ENCODE measurements at places on chromosomes 6 and 20.
A peak's percentile ranks its signal among the peaks of the same experiment; 100 is the strongest.

- no peak for DNase-seq
These were observed 4.7 kb upstream of the LY86 start for GRCh38 chr6:6583836-6584235.

DNA sequence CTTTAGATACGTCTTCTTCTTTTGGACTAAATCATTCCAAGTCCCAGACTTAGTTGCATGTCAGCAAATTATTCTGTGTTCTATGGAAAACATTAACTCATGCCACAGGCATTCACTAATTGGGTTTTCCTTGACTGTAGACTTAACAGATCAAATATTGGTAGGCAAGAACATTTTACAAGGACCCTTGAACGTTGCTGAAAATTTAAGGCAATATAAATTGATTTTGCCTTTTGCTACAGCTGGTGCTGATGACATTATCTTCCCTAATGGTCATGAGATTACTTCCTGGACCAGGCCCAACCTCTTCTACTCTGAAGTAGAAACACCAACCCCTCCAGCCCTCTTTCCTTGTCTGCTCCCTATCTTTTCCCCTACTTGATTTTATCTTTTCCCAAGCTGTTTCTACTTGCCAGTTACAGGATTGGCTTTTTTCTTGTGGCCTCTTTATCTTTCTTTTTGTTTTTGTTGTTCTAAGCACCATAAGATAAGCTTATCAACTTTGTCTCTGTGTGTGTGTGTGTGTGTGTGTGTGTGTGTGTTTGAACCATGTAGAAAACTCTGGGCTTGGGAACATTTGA, 514.0 kb upstream of the SOX4 start:
- no peak for DNase-seq

DNA sequence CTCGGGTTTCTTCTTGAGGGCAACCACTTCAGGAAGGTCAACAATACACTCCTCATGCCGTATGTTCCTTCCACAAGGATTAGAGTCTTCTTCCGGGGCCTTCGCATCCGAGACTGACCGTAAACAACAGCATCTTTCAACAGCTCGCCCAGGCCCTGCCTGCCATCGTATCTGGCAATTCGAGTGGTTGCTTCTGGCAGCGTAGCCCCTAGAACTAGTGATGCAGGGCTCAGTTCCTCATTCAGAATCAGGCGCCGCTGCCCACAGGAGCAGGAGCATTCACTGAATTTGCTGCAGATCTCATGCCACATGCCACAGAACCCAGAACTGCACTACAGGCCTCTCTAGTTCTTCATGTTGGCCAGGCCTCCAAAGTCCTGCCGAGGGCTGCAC, 59.0 kb upstream of the AFDN start:
- DNase-seq: no peak

- peak; percentile 37 for DNase-seq
These were observed 13.7 kb downstream of the BCL2L1 start for GRCh38 chr20:31708736-31709534.

GRCh38 chr20:33819456-33819855, 8.3 kb downstream of the CHMP4B start:
- no peak for DNase-seq

DNA sequence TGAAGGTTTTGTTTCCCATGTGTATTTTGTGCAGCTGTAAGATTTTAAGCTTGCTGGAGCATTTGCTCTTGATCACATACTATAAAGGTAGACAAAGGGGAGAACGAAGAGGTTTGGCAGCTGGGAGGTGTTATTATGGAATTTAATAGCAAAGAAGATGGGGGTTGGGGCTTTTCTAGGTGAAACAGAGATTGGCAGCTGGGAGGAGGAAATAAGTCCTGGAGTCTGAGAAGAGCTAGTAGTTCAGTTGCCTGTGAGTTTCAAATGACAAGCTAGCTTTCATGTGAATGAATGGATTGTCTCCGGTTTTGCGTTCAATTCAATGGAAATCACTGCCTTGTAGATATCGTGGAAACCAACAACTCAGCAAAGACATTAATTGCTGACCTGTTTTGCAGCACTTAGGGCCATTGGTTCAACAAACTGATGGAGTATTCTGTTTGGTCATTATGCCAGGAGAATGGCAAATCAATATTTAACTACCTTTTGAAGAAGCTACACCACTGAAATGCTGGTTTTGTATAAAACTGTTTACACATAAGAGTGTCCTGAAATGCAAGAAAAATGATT, 38.1 kb upstream of the FLRT3 start:
- DNase-seq: no peak

- no peak for DNase-seq
These were observed 110.1 kb upstream of the PTPN1 start for GRCh38 chr20:50399917-50400704.

GRCh38 chr6:69948479-69949114, 82.2 kb downstream of the COL19A1 start:
- no peak for DNase-seq

DNA sequence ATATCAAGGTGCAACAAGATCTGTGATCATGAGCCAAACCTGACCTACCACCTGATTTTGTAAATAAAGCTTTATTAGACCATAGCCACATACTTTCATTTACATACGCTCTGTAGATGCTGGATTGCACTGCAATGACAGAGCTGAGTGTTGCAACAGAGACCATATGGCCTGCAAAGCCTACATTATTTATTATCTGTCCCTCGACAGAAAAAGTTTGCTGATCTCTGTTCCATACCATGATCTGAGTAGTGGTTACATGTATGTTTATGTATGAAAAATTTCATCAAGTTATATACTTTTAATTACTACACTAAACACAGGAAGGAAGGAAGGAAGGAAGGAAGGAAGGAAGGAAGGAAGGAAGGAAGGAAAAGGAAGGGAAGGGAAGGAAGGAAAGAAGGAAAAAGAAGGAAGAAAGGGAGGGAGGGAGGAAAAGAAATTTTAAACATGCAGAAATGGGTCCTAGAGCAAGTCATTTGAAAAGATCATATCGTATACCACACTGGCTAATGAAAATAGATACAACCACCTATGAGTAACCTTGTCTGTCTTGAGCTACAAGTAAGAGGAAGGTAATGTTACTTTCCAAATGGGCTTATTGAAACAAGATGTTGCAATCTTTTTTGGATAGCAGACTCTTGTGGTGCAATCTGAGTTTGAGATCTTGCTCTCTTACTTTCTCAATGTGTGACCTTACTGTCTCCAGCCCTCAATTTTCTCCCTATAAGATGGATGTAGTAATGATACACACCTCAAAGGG, 441.0 kb downstream of the KIF16B start:
- no peak for DNase-seq

DNA sequence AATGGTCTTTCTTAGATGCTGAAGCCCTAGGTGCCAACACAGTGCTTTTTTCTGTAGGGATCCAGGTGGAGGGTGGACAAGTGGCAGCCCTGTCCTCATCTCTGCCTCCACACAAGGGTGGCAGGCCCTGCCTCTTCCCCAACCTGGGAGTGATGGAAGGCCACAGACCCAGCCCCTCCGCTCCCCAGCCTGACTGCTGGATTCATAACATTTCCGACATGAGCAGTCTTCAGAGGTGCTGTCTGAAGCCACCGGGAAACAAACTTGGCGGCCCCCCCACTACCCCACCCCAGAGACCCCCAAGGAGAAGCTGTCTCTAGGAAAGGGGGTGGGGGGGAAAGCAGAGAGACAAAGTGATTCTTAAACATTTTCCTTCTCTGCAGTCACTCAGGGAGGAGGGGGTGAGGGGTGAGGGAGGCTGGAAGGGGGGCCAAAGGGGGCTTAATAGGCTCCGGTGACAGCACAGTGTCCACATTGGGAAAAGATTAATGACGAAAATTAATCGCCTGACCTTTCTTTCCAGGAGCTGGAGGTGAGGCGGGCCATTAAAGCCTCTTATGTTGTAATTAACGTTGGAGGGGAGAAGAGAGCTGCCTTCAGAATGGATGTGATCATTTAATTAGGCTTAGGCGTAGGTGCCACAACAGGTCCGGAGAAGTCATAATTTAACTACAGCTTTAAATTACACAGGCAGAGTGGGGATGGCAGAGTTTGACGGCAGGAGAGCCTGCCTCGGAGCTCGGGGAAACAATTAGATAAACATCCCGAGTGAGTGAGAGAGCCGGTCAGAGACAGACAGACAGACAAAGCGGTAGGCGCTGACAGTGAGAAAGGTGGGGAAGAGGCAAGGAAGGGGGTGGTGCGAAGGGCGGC, 76.8 kb upstream of the FOXP4 start:
- DNase-seq: no peak

- no peak for DNase-seq
These were observed 45.1 kb upstream of the TBX18 start for GRCh38 chr6:84809455-84809854.

Data from upper lobe of left lung (tissue), 6 donors.